Activated B cell treated with CpG ODN at 0.5 μM for 24 hours (primary cell): ENCODE measurements at places on chromosomes 2 and 18.

DNA sequence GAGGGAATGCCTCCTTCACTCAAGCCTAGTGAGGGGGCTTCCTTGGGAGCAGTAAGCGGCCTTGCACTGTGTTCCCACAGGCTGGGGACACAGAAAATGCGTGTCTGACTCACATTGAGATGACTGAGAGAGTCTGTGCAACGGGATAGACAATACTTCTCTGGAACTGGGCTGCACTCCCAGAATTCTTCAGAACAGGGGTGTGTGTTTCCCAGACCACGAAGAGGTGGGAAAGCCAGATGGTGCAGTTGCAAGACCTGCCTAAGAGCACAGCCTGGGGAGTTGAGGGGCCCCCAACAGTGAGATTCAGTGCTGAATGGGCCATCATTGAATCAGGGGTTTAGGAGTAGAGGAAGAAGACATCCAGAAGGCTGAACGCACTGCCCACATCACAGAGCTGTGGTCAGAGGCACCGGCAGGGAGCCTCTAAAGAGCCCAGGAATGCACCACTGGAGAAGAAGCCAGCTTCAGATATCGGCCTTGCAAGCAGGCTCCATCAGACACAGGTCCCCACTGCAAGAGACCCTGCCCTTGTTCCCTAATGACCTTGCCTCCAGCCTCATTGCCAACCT lies 36.6 kb upstream of the MRPL19 start:
- no peak for DNase-seq
- H3K27ac ChIP-seq = no peak overlapping the region
- peaks cover 55% of the 10 kb centered on the region for H3K27me3 ChIP-seq
- H3K36me3 ChIP-seq = no peaks in the 10 kb centered on the region

DNA sequence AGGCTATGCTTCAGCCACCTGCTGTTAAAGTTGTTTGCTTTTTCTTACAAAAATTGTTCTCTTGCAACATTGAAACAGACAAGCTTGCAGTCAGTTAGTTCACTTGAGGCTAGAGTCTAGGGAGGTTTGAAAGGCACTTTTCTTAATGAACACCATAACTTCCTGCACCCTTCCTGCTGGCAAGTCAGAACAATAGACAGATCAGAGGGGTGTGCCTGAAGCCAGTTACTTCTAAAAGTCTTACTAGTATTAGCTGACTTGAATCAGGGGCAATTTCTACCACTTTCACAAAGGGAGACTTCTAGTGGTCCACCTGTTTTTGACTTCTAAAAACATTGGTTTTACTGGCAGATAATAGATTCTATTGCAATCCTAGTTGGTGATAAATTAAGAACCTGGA lies 367.4 kb upstream of the CDH20 start:
- no peak overlapping the region for H3K4me3 ChIP-seq
- H3K27me3 ChIP-seq = no peaks in the 10 kb centered on the region
- no peak for DNase-seq
- no peaks in the 10 kb centered on the region for H3K4me1 ChIP-seq

DNA sequence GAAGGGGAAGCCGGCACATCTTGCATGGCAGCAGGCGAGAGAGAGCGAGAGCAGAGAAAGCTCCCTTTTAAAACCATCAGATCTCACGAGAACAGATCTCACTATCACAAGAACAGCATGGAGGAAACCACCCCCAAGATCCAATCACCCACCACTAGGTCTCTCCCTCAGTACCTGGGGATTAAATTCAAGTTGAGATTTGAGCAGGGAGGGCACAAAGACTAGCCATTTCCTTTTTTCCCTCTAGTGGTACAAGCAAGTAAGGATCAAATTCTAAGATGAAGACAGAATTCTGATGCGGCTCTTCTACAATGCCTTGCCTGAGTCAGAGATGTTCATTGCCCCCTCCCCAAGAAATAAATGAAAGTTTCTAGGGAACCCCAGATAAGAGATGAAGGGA lies 45.6 kb upstream of the ANKRD44 start:
- H3K4me3 ChIP-seq = no peak overlapping the region
- H3K27me3 ChIP-seq = no peaks in the 10 kb centered on the region
- no peak for DNase-seq
- H3K27ac ChIP-seq = no peak overlapping the region
- no peaks in the 10 kb centered on the region for H3K4me1 ChIP-seq
- no peaks in the 10 kb centered on the region for H3K36me3 ChIP-seq

GRCh38 chr2:2547451-2547850 lies 216.4 kb upstream of the MYT1L start:
- no peaks in the 10 kb centered on the region for H3K4me1 ChIP-seq
- H3K27ac ChIP-seq = no peak overlapping the region
- H3K4me3 ChIP-seq = no peak overlapping the region
- H3K27me3 ChIP-seq = no peaks in the 10 kb centered on the region
- no peaks in the 10 kb centered on the region for H3K36me3 ChIP-seq

DNA sequence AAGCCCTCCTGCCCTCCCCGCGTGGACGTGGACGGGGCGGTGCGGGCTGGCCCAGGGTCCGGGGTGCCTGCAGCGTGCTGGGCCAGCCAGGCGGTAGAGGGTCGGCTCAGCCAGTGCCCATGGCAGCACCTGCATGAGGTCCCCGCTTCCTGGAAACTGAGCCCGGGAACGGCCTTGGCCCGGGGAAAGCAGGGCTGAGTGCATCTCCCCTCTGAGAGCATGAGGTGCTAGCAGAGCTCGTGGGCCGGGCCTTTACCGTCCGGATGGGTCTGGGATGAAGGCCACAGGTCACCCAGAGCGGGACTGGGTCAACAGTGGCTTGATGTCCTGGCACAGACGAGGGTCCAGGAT lies 39.8 kb downstream of the TSHZ1 start:
- no peak overlapping the region for H3K27ac ChIP-seq
- peaks cover 29% of the 10 kb centered on the region for H3K4me1 ChIP-seq
- no peak for DNase-seq
- H3K4me3 ChIP-seq = no peak overlapping the region

- H3K4me3 ChIP-seq = no peak overlapping the region
- no peaks in the 10 kb centered on the region for H3K36me3 ChIP-seq
- no peak overlapping the region for H3K27ac ChIP-seq
- H3K27me3 ChIP-seq = peaks cover 26% of the 10 kb centered on the region
Observed at GRCh38 chr2:237412646-237412987, 1.3 kb downstream of the COL6A3 start.

DNA sequence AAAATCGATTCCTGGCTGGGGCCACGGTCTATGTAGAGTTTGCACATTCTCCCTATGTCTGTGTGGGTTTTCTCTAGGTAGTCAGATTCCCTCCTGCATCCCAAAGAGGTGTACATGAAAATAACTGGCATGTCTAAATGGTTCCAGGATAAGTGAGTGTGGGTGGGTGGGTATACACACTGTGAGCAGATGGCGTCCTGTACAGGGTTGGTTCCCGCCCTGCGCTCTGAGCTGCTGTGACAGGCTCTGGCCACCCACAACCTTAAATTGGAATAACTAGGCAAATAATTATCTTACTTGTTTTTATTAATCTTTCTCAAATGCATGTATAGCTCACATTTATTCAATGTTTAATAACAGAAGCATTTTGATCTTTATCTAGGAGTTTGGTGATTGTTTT lies 16.3 kb downstream of the THOC1 start:
- no peak overlapping the region for H3K4me3 ChIP-seq
- H3K36me3 ChIP-seq = peaks cover 79% of the 10 kb centered on the region
- H3K27ac ChIP-seq = no peak overlapping the region
- H3K4me1 ChIP-seq = no peaks in the 10 kb centered on the region
- no peak for DNase-seq

DNA sequence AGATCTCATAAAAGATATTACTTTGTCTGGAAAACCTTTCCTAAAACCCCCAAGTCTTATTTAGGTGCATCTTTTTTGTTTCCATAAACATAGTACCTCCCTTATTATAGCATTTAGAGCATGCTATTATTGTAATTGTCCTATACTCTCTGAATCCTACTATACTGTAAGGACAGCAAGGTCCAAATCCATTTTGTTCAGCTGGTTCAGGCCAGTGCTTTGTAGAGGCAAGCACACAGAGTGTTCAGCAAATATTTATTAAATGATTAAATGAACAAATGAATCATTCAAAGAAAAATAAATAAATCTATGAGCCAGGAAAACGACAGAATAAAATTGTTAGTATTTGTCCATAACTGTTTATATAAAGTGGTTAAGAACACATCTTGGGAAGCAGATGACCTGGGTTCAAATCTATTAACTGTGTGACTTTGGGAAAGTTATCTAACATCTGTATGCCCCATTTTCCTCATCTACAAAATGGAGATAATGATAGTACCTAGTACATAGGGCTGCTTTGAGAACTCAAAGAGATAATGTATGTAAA lies 86.0 kb downstream of the COL3A1 start:
- no peaks in the 10 kb centered on the region for H3K36me3 ChIP-seq
- no peaks in the 10 kb centered on the region for H3K4me1 ChIP-seq
- H3K4me3 ChIP-seq = no peak overlapping the region

- H3K36me3 ChIP-seq = peaks cover 78% of the 10 kb centered on the region
- peaks cover 7% of the 10 kb centered on the region for H3K4me1 ChIP-seq
- no peak overlapping the region for H3K27ac ChIP-seq
- no peaks in the 10 kb centered on the region for H3K27me3 ChIP-seq
Observed at GRCh38 chr2:69936906-69937305, 22.0 kb downstream of the MXD1 start.

- H3K27me3 ChIP-seq = no peaks in the 10 kb centered on the region
- no peak for DNase-seq
- peaks cover 54% of the 10 kb centered on the region for H3K36me3 ChIP-seq
- H3K27ac ChIP-seq = peak overlapping the region; percentile 82
Observed at GRCh38 chr2:224910574-224910925, 131.7 kb downstream of the DOCK10 start.

- no peaks in the 10 kb centered on the region for H3K4me1 ChIP-seq
- DNase-seq = no peak
- no peaks in the 10 kb centered on the region for H3K36me3 ChIP-seq
- H3K4me3 ChIP-seq = no peak overlapping the region
- H3K27me3 ChIP-seq = no peaks in the 10 kb centered on the region
Observed at GRCh38 chr2:215140166-215140707, 1.8 kb upstream of the ABCA12 start.

- no peak overlapping the region for H3K27ac ChIP-seq
- peaks cover 7% of the 10 kb centered on the region for H3K4me1 ChIP-seq
- H3K4me3 ChIP-seq = no peak overlapping the region
- peaks cover 41% of the 10 kb centered on the region for H3K27me3 ChIP-seq
Observed at GRCh38 chr2:105394951-105395611, 3.8 kb downstream of the FHL2 start.

- no peaks in the 10 kb centered on the region for H3K36me3 ChIP-seq
- H3K27me3 ChIP-seq = no peaks in the 10 kb centered on the region
- no peak overlapping the region for H3K4me3 ChIP-seq
Observed at GRCh38 chr2:199527071-199527470, 69.3 kb upstream of the SATB2 start.

GRCh38 chr2:86195808-86196387 lies 636 bp upstream of the IMMT start:
- DNase-seq = no peak
- peaks cover 18% of the 10 kb centered on the region for H3K36me3 ChIP-seq
- H3K27me3 ChIP-seq = no peaks in the 10 kb centered on the region

GRCh38 chr2:31523871-31524492 lies 56.8 kb downstream of the SRD5A2 start:
- H3K4me1 ChIP-seq = no peaks in the 10 kb centered on the region
- no peak overlapping the region for H3K4me3 ChIP-seq
- no peak for DNase-seq
- no peaks in the 10 kb centered on the region for H3K36me3 ChIP-seq

- no peak overlapping the region for H3K27ac ChIP-seq
- H3K4me3 ChIP-seq = no peak overlapping the region
- H3K27me3 ChIP-seq = no peaks in the 10 kb centered on the region
- H3K36me3 ChIP-seq = no peaks in the 10 kb centered on the region
Observed at GRCh38 chr2:150081775-150082481, 405.5 kb downstream of the RND3 start.

DNA sequence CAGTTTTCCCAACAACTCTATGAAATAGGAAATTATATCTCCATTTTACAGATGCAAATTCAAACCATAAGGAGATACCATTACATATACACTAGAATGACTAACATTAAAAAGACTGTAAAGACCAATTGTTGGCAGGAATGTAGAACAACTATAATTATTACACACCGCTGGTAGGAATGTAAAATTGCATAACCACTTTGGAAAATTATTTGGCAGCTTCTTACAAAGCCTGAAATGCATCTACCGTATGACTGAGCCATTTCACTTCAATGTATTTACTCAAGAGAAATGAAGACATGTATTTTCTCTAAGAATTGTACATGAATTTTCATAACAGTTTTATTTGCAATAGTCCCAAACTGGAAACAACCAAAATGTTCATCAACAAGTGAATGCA lies 189.1 kb upstream of the BCL2L11 start:
- no peak for DNase-seq
- H3K4me1 ChIP-seq = no peaks in the 10 kb centered on the region
- peaks cover 4% of the 10 kb centered on the region for H3K27me3 ChIP-seq

DNA sequence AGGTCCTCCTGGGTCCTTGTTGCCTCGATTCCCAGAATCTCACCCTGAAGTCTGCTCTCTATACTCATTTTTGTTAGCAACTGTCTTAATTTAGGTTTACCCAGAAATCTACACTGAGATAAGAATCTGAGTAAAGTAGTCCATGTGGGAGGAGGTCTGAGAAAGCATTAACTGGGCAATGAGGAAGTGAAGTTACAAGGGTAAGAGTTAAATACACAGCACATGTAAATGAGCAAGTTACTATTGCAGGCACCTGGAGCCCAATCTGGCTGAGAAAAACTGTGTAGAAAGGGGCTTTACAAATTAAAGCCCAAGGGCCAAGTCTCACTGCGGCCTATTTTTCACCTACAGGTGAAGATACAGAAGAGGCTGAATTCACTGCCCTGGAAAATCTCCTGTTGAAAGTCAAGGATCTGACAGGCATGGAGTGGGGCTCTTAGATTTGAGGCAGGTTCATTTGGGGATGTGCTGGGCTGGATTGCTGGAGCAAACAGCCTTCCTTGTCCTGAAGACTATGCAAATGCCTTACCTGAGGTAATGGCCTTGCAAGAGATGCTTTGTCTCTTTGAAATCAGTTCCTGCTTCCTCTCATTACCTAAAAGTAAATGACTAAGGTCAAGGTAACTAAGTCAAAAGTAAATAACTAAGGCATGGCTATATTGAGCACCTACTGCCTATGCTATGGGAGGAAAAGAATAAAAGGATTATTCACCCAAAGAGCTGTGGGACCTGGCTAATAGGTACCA lies 84.4 kb upstream of the DYNAP start:
- no peaks in the 10 kb centered on the region for H3K36me3 ChIP-seq
- DNase-seq = no peak
- H3K4me3 ChIP-seq = no peak overlapping the region
- no peaks in the 10 kb centered on the region for H3K4me1 ChIP-seq
- H3K27me3 ChIP-seq = peaks cover 8% of the 10 kb centered on the region
